ENCODE measurements at places on chromosomes 11 and 22.
A peak's percentile ranks its signal among the peaks of the same experiment; 100 is the strongest.

DNA sequence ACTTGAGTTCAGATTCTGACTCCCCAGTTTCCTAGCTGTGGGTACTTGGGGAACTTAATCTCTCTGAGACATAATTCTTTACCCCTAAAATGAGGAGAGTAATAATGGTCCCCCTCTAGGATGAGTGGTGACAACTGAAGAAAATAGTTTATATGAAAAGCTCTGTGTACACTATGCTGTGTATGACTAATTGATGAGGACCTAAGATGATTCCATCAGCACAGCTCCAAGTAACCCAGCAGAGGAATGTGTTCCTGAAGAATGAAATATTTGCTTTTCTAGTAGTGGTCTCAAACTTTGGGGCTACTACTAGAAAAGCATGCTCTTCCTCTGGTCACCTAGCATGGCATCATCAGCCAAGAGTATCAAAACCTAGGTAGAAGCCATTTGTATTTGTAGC lies 217.3 kb upstream of the NARS2 start:
- no peak for DNase-seq

DNA sequence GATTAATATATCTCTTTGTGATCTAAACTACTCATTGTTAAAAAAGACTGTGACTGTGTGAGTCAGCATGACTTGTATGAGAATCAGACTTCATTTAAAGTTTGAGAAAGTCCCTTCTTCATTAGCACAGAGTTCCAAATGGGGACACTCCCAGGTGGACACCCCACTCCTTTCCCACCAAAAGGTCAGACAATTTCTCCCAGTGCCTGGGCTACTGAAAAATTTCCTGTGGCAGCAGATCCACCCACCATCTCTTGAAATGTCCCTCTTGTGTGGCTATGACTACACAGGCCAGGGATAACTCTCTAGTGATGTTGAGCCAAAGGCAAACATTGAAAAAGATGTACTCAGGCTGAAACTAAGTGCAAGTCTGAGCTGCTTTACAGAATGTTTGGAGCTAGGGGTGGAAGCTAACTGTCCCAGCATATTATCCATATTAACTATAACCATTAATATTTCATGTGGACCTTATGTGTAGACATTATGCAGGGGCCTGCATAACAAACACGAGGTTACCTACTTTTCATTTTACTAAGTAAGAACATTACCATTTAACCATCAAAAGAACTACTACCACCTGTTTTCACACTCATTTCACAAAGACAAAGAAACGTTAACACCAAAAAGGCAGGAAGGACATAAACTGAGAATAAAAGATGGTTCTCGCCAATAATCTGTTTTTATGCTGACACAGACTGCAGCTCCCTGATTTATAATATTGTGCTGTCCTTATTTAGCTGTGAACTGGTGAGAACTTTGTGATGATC lies 44.8 kb downstream of the MMP20 start:
- DNase-seq: no peak

DNA sequence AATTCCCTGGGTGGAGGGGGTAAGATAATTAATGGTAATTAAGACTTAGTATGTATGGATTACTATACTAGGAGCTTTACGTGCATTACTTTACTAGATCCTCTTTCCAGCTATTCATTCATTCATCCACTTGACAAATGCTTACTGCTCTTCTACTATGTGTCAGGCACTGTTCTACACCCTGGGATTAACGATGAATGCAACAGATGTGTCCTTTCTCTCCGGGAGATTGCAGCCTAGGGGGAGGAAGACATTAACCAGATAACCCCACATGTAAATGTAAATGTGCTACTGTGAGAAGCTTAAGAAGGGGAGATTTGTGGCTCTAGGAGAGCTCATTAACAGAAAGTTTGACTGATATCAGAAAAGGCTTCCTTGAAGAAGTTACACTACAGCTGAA lies 1.7 kb downstream of the ANKK1 start:
- peak; percentile 35 for DNase-seq

GRCh38 chr22:30196880-30197336 lies 49.7 kb downstream of the LIF start:
- DNase-seq: no peak

DNA sequence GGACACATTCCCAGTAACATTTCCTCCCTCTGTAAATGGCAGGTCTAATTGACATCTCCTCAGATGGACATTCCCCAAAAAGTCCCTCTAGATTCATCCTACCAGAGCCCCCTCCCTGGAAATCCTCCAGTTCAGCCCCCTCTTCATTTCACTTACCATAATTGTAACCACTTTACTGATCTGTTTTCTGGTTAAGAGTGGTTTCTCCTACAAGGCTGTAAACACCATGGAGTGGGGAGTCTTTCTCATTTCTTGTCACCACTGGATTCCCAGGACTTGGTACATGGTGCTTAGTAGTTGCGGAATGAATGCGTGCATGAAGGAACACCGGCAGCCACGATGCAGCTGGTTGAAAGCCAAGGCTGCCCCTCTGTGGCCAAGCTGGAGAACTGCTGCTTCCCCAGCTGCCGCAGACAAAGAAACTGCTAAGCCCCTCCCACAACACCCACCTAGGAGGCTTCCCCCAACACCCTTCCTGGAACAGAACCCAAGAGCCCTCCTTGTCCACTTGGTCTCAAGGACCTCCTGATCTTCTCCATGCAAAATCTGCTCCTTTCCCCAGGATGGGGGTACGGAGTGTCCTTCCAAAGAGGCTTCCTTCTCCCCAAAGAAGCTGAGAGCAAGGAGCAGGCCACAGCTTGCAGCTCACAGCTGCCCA lies 18.6 kb upstream of the SCARF2 start:
- peak; percentile 64 for DNase-seq

- DNase-seq: no peak
Measured at GRCh38 chr11:128624269-128625175, 37.2 kb upstream of the ETS1 start.

GRCh38 chr11:126817096-126817495 lies 183.5 kb downstream of the KIRREL3 start:
- DNase-seq: no peak

DNA sequence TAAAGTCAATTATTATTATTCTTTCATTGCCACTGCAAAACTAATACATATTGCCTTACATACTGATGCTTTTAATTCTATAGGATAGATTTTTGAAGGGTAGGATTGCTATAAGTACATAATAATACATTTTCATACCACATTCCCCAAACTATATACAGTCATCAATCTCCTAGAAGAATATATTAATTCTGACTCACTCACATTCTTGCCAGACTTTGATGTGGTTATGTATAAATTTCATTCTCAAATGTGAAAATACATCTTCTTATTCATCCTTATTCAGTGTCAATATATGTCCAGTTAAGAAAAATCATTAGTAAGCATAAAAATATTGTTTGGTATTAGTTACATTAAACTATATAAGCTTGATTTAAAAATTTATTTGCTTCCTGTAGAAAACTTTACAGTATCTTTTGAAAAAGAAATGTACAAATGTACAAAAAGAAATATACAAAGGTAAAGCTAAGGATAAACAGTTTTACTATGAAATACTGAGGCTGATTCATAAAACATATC lies 458.8 kb upstream of the CNTN5 start:
- no peak for DNase-seq

DNA sequence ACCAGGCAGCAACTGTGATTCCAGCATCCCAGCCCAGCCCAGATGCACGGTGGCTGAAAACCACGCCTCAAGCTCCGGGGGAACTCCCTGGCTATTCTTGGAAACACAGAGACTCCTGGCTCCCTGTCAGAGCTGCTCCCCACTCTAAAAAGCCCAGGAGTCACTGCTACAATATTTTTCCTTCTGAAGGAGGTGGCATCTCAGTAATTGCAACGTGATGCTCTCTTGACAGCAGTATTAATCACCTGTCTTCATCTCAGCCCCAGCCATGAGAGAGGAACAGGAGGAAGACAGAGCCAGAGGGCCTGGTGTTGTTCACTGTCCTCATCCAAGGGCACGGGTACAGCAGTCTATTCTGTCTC lies 26.9 kb downstream of the DRD2 start:
- DNase-seq: no peak

DNA sequence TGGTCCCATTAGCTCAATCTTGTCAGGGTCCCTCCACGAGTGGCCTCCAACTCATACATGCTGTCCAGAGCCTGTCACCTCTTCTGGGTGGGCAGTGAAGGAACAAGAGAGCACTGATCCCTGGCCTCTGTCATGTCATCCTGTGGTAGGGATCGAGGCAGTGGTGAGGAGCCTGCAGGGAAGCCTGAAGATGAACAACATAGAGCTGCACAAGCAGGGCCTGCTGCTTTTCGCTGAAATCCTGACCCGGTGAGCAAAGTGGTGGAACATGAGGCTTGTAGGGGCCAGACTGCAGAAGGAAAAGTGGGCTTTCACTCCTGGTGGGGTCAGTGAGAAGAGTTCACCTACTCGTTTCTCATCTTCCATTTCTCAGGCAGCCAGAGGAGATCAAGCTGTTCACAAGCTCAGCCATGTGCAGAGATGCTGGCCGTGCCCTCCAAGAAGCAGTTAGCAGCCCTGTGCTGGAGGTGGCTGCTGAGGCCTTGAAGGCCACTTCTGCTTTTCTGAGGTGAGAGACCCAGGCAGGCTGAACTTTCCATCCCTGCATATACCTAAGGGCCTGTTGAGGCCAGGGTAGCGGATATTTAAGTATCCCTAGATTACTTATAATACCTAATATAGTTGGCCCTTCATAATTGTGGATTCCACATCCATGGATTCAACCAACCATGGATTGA lies 32.9 kb downstream of the MEI1 start:
- DNase-seq: no peak

- no peak for DNase-seq
Measured at GRCh38 chr11:83990160-83990733, 704.1 kb upstream of the CCDC90B start.

DNA sequence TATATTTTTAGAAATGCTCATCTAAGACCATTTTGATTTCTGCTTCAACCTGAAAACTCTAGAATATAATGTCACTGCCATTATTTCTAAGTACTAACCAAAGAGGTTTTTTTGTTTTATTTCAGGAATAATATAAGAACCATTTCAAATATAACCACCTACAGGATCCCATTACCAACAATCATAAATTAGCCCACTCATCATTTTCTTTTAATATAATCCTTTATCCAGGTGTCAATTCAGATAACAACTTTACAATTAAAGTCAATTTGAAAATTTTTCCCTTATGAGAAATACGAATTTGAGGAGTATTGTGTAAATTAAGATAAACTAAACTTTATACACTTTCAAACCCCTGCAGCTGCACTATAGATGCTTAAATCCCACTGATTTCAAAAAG lies 1043.0 kb upstream of the CNTN5 start:
- no peak for DNase-seq

GRCh38 chr22:31295360-31295759 lies 3.1 kb upstream of the PIK3IP1 start:
- DNase-seq: no peak

- DNase-seq: no peak
Measured at GRCh38 chr11:27354359-27354965, 8.6 kb downstream of the CCDC34 start.

DNA sequence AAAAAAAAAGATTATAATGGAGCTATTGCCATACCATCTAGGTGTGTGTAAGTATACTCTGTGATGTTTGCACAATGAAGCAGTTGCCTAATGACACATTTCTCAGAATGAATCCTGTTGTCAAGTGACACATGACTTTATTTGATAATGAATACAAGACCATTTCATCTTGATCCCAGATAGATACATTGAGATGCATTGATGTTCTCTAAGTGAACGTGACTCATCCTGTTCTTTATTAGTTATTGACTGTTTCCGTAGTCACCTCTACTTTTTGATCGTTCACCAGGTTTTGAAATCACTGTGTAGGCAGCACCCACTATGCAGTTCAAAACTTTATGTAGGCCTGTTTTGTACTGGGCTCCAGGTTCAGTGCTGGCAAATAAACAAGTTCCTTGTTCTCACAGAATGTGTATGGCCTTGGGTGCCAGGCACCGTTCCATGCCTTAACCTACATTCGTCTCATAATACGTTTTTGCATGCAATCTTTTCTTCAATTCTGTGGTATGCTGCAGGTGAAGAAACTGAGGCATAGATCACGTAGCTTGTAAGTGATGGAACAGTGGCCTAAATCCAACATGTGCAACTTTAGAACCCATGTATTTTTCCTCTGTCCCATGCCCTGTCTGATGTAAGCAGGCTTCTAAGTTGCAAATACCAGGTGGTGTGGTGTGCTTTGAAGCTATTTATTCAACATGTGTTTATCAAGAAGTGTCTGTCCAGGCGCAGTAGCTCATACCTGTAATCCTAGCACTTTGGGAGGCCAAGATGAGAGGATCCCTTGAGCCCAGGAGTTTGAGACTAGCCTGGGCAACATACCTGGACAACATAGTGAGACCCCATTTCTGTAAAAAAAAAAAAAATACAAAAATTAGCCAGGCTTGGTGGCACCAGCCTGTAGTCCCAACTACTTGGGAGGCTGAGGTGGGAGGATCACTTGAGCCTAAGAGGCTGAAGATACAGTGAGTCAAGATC lies 10.4 kb downstream of the SREBF2 start:
- no peak for DNase-seq

DNA sequence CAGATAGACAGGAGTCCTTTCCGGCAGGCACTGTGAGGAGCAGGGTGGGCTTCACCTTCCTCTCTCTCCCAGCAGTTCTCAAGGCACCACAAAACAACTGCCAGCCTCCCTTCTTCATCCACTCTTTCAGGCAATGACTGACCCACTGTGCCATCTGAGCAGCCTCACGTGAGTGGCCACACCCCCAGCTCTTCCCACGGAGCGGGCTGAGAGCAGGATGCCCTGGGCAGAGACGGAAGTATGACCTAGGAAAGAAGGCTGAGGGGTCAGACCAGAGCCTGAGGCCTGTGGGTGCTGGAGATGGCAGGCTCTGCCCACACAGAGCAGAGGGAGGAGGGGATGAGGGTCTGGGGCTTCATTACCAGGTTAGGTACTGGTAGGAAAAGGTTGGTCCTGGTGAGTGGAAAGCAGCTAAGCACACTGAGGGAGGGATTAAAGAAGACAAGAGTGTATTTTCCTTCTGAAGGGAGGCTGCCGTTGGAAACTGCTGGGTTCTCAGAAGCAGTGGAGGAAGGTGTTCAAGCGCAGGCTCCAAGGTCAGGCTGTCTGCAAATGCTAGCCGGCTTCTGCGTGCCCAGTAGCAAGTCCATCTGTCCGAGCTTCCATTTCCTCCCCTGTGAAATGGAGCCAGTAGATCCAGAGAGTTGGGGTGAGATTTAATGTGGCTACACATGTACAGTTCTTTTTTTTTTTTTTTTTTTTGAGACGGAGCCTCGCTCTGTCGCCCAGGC lies 4.6 kb downstream of the NLRP6 start:
- no peak for DNase-seq

GRCh38 chr11:94325681-94326080 lies 21.3 kb downstream of the IZUMO1R start:
- DNase-seq: peak; percentile 59

Measured in NT2/D1 (cell line).